Adipocyte (in vitro differentiated cells): ENCODE measurements at places on chromosomes 4 and X.

DNA sequence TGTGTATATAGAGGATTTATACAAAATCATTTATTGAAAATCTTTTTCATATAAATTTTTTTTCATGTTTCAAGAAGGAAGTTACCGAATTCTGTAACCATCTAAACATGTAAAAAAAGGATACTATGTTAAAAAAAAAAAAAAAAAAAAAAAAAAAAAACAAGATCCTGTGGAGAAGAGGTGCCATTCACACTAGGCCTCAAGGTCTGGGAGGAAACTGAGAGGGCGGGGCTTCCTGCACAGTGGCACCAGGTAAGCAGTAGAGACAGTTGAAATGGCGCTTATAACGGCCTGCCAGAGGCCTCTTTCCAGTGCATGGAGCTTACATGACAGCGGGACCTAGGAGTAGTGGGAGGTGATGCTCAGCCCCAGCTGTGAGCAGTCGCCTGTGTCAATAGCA is 17.5 kb downstream of the TRAPPC2 start:
- DNase-seq, result no peak

GRCh38 chrX:22345884-22346283 is 73.2 kb downstream of the CBLL2 start:
- DNase-seq, result no peak

DNA sequence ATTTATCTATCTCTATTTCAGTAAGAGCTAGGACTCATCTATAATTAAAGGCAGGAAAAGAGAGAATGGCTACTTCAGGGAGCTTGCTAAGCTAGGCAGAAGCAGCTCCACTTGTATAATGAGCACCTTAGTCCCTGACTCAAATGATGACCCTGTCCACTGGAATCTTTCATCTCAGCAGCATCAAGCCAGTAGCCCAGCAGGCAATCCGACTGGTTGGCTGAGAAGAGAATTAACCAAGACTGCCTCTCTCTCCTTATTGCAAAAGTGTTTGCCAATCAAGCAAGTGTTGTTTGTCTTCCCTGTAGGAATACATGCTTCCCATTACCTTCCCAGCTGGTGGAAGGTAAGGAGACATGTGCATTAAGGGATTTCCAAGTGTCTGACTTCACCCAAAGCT is 3.9 kb upstream of the SPOCK3 start:
- no peak for DNase-seq

DNA sequence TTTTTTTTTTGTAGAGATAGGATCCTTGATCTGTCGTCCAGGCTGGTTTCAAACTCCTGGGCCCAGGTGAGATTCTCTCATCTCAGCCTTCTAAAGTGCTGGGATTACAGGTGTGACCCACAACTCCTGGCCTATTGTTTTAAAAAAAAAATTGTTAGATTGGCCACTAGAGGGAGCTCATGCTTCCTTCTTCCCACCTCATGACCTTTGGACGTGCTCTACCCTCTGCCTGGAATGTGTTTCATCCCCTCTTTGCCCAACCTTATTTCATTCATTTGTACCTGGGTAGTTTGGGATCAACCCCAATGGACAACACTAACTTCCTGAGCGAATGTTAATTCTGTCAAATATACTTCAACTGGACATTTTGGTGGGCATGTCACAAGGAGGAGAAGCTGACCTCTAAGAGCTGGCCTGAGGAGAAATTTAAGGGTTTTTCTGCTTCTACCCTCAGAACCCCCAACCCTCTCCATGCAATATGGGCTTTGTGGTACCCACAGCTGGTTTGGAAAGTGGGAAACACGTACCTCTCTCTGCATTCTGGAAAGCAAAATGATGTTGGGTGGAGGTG is 6.4 kb downstream of the PPEF2 start:
- DNase-seq, result peak; percentile 51

DNA sequence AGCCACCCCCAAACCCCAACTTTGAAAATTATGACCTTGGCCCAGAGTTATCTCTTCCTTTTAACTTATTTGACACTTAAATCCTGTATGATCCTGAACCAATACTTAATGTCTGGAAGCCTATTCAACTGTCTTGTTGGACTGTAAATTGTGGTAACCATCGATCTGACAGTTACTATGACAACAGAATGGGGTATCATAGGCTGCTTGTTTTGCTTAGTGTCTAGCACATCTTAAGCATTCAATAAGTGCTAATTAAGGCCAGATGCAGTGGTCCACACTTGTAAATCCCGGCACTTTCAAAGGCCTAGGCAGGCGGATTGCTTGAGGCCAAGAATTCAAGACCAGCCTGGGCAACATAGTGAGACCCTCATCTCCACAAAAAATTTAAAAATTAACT is 175.0 kb downstream of the APBB2 start:
- no peak for DNase-seq

DNA sequence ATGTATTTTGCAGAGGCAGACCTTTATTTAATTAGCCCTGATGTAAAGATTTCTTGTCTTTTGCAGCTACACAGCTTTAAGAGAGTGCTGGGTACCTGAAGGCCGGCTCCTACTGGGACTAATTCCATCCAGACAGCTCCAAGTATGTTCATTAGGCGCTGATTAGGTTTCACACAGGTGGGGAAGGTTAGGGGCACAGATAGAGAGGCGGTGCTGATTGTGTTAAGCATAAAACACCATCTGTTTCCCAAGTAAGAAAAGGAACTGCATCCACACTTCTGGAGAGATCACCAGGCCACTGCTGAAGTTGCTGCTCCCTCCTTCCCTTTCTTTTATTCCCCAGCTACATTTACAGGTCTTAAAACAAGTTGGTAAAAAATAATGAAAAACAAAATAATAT is 349.5 kb downstream of the ZIC3 start:
- no peak for DNase-seq

- DNase-seq, result no peak
These were observed 53.9 kb upstream of the C4orf50 start for GRCh38 chr4:6071959-6072720.

- peak; percentile 53 for DNase-seq
These were observed 30.9 kb downstream of the CXorf58 start for GRCh38 chrX:23938690-23939089.

- no peak for DNase-seq
These were observed 99.7 kb upstream of the DDIT4L start for GRCh38 chr4:100289946-100290345.

GRCh38 chr4:83716874-83717273 is 181.0 kb downstream of the GPAT3 start:
- DNase-seq, result peak; percentile 86

DNA sequence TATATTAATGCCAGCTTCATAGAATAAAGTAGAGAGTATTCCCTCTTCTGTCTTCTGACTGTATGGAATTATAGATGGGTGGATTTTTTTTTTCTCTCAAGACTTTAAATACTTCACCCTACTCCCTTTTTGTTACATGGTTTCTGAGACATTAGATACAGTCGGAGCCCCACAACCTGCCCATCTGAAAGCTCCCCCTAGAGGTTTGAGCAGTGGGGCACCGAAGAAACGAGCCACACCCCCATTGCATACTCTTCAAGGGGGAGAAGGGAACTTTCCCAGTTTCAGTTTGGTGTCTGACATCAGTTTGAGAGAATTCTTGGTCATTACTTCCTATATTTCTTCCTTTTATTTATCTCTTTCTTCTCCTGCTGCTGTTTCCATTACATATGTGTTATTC is 437.6 kb upstream of the AGA start:
- DNase-seq, result no peak

DNA sequence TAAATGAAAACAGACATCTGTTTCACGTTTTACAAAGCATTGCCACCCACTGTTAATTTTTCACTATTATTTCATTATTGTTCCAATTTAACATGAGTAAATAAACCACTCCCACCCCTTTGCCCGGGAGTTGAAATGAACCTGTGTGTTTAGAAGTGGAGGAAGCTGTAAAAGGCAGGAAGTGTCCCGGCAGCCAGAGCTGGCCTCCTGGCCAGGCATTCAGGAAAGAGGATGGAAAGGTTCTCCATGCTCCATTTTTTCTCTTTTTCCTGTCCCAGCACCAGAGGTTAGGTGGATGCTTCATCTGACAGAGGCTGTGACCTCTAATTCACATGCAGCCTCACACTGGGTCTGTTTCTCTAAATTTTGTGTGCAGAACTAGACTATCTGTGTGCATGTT is 55.5 kb upstream of the LNX1 start:
- no peak for DNase-seq

- no peak for DNase-seq
These were observed 38.7 kb upstream of the FAT1 start for GRCh38 chr4:186762361-186762760.

DNA sequence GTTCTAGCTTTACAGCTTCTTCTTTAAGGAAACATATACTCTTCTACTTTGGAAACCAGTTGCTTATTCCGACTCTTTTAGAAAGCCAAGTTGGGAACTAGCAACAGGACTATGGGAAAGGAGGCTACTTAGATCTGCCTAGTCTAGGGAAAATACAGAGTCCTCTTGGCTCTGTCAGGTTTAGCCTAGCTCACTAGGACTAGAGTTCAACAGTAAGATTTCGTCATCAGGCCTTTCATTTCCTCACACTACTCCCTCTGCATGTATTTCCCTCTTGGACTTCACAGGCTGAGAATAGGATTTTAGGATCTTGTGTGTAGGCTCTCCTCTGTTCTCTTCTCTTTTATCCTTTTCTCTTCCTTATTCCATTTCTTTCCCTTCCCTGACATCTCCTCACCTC is 409.8 kb downstream of the AR start:
- no peak for DNase-seq

- peak; percentile 98 for DNase-seq
These were observed 29.6 kb downstream of the TLR10 start for GRCh38 chr4:38752941-38753806.

DNA sequence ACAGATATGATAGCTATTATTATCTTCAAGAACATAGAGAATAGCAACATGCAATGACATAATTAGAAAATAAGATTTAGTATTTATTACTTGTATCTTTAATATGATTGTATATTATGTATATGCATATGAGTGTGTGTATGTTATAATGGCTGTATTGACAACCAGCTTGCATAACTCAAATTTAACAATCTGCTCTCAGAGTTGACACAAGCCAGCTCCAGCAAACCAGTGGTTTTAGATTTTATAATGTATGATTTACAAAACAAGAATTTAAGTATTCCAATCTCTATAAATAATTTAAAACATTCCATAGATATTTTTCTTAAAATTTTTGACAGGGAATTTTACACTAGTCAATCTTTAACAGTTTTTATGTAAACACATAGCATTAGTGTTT is 935.9 kb upstream of the EPHA5 start:
- peak; percentile 53 for DNase-seq

DNA sequence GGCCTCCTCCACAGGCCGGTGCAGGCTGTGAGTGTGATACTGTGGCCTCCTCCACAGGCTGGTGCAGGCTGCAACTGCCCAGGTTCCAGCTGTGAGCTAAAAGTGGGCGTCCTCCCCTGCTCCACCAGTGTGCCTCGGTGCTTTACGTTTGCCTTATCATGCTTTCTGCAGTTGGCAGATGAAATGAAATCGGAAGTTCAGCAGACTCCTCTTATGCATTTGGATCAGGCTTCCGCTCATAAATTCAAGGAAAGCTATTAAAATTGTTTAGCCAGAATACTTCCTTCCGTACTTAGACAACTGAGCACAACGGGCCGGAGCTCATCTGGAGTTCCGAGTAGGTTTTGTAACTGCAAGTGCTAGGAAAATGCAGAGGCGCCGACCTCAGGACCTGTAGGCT is 12.0 kb downstream of the CYP4V2 start:
- no peak for DNase-seq

GRCh38 chr4:182895791-182896292 is 21.3 kb downstream of the DCTD start:
- no peak for DNase-seq

DNA sequence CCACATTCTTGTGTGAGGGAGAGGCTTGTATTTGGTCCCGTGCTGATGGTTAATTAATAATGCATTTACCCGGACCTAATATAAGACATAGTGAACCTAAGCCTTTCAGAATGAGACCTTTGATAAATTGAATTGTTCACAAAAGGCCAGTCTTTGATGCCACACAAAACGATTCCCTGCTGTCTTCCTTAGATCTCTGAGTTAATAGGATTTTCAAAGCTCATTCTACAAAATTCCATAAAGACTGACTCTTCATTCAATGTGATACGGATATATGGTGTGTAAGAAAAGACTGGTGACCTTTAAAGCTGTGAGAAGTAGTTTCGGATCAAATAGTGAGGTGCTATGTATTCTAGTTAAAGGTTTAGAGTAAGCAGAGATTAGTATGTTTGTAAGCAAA is 254.3 kb downstream of the PDHA2 start:
- no peak for DNase-seq

- DNase-seq, result no peak
These were observed 1567.9 kb downstream of the ARAP2 start for GRCh38 chr4:34676400-34676799.

- DNase-seq, result no peak
These were observed 71.9 kb downstream of the WDFY3 start for GRCh38 chr4:84894621-84895020.

DNA sequence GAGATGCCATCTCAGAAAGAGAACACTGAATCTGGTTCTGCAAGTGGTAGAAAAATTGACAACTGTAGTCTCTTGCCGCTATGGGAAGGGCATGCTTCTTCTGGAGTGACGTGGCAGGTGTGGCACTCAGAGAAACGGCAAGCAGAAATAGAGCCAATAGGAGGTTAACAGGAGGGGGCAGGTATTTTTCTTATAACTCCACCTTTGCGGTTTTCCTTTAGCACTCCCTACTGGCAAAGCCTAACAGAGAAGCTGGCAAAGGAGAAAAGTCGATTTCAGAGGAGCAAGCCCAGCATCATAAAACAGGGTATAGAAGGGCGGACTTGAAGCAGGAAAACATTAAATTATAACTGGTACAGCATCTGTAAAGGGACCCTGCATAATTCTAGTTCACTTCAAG is 1382.2 kb downstream of the PCDH18 start:
- no peak for DNase-seq

GRCh38 chrX:340121-340520 is 21.5 kb upstream of the GTPBP6 start:
- no peak for DNase-seq

DNA sequence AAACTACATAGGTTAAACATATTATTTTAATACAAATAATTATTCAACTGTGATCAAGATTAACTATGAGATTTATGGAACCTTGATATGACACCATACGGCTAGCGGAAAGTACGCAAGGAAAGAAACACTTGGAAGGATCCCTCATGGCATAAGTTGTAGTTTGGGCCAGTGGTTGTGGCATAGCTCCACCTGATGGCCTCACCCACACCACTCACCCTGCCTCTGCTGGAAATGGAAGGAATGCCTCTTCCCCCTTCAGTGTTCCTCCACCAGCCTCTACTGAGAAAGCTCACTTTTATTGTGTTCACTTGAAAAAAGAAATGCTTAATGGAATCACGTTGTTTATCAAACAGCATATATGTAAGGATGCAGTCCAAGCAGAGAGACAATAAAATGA is 86.4 kb downstream of the BMP15 start:
- no peak for DNase-seq

GRCh38 chr4:8319061-8319460 is 49.5 kb downstream of the HTRA3 start:
- DNase-seq, result no peak

DNA sequence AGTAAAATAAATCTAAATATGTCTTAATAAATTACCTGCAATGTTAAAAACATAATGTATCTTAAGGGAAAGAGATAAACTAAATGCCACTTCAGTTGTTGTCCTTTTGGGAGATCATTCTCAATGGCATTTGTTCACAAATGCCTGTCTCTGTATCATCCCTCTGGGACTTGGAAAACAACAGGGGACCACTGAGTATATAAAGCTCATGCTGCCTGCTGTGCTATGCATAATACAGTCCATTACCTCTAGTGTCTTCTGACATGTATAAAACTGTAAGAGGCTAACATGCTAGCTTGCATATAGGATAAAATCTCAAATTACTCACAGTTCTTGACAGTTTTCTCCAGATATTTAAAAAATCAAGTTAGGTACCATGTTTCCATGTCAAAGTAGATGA is 503.9 kb downstream of the PDHA2 start:
- DNase-seq, result no peak
